Peyer's patch (tissue), 4 donors: ENCODE measurements at places on chromosomes 3 and 15. TPM values are rescaled to one million over a fixed set of nuclear protein-coding genes. Genes with fewer than 3 reads are reported as not detected.

- H3K4me1 ChIP-seq: no peaks in the 10 kb centered on the region
- H3K36me3 ChIP-seq: no peaks in the 10 kb centered on the region
- H3K4me3 ChIP-seq: no peak overlapping the region
- no peaks in the 10 kb centered on the region for H3K27me3 ChIP-seq
These were observed 96.9 kb downstream of the HMG20A start for GRCh38 chr15:77517579-77517978.

DNA sequence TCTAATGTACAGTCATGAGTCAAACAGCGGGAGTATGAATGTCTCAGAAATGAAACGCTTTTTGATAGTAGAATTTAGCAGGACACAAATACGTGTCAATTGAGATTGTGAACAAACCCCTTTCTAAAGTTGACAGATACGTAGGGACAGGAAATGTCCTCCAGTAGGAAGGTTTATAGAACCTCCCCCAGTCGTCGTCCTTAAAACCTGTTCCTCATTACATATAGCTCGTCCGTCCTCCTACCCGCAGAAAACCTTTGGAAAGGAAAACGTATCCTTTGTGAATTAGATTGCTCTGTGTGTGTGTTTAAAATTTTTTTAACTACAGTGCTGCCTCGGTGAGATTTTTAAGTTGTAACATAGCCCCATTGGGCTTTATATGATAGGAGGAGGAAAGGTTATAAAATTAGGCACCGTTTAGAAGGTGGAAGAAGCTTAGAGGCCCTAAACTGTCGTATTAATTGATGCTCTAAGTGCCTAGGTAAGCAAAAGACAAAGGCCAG lies 4.1 kb downstream of the UBE2E1 start:
- H3K27me3 ChIP-seq: no peaks in the 10 kb centered on the region
- peaks cover 3% of the 10 kb centered on the region for H3K4me1 ChIP-seq
- no peak for DNase-seq
- peak overlapping the region; percentile 79 for H3K27ac ChIP-seq

DNA sequence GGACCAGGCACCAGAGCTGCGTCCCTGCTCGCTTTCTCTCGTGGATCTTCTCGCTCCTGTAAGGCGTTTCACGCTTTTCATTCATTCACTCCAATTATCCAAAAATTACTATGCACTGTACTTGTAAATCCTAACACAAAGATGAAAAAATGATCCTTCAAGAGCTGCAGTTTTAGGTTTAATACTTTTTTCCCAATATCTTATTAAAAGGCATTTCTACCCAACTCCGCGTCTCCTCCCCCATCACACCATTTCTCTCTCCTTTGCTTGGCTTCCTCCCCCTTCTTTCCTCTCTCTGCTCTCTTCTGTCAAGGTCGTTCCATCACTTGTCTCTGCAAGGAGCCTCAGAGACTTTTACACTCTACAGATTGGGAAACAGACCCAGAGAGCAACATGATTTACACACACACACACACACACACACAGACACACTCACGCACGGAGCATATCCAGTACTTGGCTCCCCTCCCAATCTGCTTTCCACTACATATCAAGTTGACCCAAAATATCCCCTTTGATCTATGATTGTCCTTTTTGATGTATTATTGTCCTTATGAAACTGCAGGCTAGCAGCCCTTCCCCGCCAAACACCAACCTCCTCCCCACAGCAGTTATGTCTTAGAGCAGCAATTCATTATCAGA lies 479 bp upstream of the CLDN1 start:
- H3K27ac ChIP-seq: no peak overlapping the region
- H3K4me1 ChIP-seq: no peaks in the 10 kb centered on the region
- H3K36me3 ChIP-seq: no peaks in the 10 kb centered on the region
- DNase-seq: no peak
- H3K27me3 ChIP-seq: no peaks in the 10 kb centered on the region
- H3K4me3 ChIP-seq: no peak overlapping the region

DNA sequence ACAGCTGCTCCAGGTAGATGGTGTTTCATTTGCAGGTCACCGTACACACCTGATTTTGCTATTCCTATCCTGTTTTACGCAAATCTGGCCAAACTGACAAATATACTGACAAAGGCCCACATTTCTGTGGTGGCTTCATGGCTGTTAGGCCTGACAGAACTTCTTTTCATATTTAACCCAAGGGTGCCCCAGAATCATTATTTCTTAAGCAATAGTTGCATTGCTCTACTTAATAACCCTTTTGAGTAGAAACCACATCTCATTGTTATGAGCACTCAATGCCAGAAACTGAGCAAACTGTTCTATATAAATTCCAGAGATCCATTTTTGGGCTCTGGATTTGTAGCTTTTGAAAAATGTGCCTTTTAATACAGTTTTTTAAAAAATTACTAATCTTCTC lies 19.4 kb downstream of the ASTE1 start:
- H3K36me3 ChIP-seq: peaks cover 18% of the 10 kb centered on the region
- no peak overlapping the region for H3K4me3 ChIP-seq

Gene GOLGA8H
- total RNA-seq: not detected

Gene PRICKLE2
- total RNA-seq: 22.3 TPM

Gene ZPLD1
- not detected for total RNA-seq
